ENCODE measurements at places on chromosomes 12 and 14.
A peak's percentile ranks its signal among the peaks of the same experiment; 100 is the strongest.

DNA sequence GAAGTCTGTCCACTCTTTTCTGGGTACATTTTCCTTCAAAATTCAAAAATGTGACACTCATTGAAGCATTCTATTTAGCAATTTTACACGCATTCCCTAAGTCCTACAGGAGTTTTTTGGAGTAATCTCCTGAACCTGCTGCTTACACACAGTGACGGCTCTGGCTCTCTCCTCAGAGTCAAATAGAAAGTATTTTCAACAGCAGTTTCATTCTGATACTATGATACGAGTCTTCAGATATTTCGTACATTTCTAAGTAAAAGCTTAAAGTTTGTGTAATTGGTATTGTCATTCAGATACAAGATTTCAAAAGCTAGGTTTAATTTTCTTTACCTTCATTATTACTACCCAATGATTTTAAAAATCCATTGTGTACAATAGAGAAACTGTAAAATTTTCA is 36.4 kb downstream of the PIWIL1 start:
- no peak for DNase-seq

DNA sequence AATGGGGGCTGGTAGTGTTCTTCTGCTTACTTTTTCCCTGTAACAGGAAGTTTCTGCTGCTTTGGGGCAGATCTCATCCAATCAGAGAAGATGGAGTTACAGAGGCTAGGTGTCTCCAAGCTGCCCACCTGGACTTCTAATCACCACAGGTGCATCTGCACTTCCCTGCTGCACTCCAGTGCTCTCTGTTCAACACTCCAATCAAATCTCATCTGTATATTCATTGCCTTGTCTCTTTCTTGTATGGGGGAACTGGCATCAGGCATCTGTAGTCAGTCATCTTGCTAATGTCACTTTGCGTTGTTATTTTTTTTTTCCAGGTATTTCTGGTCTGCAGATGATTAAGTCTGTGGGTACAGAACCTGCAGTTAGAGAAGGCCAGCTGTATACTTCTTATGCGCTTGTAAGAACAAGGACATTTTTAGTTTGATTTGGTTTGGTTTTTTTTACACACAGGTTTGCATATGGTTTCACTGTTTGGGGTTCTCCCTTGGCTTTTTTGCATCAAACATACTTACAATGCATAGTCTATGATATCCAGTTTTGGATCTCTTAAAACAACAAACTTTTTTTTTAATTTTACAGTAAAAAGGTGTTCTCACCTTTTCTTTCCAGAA is 116.0 kb downstream of the METTL25 start:
- DNase-seq = no peak

DNA sequence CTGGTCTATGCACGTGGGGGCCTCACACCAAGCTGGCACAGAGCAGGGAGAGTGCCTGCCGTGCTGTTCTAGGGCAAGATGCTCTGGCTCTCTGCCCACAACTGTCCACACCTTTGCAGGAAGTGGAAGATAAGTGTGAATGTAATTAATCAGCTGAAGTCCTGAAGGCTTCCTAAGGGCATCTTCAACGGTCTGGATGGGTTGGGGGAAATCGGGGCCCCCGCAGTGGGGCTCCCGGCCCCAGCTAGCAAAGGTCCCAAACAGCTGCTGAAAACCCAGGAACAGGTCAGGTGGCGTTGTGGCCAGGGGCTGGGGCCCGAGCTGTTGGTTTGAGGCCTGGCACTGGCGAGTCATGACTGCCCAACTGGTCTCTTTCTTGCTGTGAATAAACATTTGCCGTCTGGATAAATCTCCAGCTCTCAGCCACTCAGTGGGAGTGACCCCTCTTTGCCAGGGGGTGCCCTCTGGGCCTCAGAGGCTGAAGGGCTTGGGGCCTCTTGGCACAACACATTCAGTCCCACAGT is 6.7 kb upstream of the SLC25A29 start:
- no peak for DNase-seq

- no peak for DNase-seq
These were observed 270.6 kb downstream of the PAWR start for GRCh38 chr12:79420146-79420618.

DNA sequence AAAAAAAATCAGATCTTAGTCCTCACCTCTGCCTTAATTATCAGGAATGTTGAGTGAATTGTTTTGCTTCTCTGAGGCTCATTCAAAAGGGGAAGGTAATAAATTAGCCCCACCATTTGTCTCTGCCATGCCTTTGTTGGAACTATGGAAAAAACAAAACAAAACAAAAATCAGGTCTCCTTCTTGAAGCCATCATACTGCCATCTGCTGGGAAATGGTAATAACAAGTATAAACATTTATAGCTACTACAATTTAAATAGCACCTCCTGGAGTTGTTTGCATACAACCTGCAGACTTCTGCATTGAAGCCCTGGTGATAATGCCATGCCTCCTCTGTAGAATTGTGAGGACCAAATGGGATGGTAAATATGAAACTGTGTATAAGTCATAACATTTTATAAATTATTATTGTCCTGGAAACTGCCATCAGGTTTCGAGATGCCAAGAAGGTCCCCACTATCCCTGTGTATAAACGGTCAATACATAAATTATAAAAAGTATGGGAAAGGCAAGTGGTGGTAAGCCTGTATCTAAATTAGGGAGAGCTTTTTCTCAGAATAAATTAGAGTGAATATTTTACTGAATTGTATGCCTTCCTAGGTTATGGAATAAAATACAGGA is 87.2 kb upstream of the FGD4 start:
- DNase-seq = peak; percentile 29

GRCh38 chr12:6953442-6954315 is 2.5 kb downstream of the PTPN6 start:
- no peak for DNase-seq

DNA sequence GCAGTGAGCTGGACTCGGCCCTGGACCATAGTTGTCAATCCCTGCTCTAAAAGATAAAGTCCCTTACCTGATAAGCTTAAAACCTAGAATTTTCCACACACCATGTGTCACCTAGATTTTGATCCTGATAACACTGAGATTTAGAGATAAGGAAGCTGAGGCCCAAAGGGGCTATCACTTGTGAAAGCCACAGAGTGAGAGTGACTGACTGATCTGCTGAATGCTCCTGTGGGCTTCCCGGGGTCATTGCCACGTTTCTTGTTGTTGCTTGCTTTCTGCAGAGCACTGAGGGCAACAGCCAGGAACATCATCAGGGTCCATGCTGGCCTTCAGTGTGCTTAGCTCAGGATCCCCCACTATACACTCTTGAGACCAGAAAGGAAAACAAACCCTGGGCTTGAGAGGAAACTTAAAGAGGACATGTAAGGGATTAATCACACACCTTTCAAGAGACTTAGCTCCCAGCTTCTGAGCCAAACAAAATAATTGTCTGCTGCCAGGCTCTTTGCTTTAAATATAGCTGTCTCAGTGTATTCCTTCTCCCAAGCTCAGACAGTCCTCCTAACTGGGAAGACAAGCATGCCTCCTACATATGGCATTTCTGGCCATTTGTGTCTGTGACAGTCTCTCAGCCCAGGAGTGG is 82.6 kb upstream of the ARHGAP5 start:
- no peak for DNase-seq

- DNase-seq = no peak
These were observed 92.6 kb downstream of the PDE3A start for GRCh38 chr12:20460956-20461355.

DNA sequence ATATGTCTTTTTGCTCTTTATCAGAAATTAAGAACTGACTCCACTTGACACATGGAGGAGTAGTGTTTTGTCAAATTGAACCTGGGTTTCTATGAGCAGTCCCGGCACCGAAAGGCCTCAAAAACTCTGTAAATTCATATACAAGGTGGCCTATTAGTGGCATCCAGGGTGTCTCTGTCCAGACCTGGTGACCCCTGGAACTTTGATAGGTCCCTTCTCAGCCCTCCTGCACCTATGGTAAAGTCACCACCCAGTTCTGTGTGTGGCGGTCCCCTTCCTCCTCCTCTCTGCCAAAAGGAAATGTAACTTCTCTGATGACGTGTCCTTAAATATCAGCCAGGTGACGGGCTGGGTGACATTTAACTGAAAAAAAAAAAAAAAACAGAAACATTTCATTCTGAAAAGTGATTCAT is 204.0 kb upstream of the FOXN3 start:
- DNase-seq = no peak

DNA sequence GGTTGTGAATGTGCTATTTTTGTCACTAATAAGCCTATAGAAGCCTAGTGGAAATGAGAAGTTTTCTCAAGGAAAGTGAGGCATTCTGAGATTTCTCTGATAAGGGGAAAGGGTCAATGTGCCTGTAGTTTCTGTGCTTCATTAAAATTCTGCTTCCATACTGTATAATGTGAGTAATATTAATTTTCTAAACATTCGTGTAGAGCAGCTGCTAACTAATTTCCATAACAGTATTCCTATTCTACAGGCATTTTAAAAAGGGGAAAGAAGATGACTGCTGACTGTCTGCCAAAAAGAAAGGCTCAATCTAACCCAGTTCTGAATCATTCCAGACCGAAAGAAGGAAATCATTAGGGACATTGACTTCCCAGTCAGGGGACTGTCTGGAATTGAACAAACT is 293.3 kb upstream of the TMPO start:
- DNase-seq = no peak

- no peak for DNase-seq
These were observed 272.7 kb downstream of the AEBP2 start for GRCh38 chr12:19712041-19712440.

GRCh38 chr12:14611640-14612203 is 44.0 kb upstream of the PLBD1 start:
- no peak for DNase-seq

DNA sequence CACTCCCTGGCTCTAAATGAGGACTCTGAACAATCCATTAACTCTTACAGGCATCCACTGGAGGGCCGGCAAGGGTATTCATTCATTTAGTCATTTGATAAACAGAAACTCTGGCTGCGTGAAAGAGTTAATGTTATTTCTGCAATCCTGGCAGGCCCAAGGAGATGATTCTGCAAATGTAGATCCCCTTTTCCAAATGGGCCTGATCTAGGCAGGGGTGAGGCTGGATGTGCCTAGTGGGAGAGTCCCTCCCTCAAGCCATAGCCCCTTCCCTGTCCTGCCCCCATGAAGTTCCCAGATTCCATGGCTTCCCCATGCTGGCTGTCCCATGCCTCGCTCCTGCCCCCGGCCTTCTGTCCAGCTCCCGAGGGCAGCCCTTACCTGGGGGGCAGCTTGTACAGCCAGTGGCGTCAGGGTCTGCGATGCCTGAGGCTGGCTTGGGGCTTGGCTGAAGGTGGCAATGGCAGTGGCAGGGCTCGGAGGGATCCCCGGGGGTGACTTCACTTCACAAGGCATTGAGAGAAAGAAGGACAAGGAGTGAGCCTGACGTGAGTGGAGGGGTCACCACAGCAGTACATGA is 18.4 kb downstream of the POU6F1 start:
- no peak for DNase-seq

- DNase-seq = no peak
These were observed 112.8 kb upstream of the NAP1L1 start for GRCh38 chr12:76197283-76197682.

- no peak for DNase-seq
These were observed 22.0 kb downstream of the TMCC3 start for GRCh38 chr12:94628369-94628768.

DNA sequence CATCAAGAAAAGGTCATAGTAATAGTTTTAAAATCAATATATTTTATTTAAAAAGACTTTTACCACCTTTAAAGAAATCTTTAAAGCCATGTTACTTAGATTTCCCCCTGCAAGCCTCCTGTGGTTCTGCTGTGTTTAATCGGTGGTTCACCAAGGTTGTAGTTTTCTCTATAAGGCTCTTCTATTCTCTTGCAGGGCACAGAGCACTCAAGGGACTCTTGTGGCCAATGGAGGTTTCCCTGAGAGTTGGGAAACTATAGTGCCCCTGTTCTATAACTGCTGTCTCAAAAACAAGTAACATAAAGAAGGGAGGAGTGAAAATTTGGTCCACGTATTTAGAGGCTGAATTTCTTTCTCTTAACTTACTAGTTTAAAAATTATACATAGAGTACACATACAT is 25.0 kb downstream of the DACT1 start:
- DNase-seq = no peak

- DNase-seq = no peak
These were observed 14.3 kb upstream of the PTGER2 start for GRCh38 chr14:52299692-52300278.

DNA sequence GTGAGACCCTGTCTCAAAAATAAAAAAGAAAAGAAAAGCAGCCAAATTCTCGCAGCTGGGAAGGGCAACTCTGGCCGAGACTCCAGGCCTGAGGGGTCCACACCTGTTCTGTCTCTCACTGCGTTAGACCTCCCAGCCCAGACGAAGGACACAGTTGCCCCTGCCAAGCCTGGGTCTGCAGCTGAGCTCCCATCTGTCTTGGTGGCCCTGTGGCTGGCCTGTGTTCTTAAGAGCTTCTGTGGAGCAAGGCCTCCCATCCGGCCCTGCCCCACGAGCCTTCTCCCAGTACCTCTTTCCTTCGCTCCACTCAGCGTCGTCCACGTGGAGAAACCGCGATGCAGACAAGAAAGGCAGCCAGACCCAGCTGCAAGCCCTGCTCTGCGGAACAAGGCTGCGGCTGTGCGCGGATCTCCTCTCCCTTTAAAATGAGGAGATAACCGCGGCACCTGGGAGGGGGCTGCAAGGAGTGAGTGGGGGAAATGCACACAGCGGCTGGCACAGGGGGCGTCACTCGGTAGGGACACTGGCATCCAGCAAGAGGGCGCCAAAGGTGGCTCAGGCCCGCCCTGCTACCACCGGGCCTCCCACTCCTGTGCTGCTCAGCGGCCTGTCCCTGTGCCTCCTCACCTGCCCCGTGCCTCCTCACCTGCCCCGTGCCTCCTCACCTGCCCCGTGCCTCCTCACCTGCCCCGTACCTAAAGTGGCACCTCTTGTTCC is 42.4 kb downstream of the LRRC74A start:
- DNase-seq = no peak

GRCh38 chr12:118418385-118419057 is 42.2 kb downstream of the SUDS3 start:
- DNase-seq = no peak

DNA sequence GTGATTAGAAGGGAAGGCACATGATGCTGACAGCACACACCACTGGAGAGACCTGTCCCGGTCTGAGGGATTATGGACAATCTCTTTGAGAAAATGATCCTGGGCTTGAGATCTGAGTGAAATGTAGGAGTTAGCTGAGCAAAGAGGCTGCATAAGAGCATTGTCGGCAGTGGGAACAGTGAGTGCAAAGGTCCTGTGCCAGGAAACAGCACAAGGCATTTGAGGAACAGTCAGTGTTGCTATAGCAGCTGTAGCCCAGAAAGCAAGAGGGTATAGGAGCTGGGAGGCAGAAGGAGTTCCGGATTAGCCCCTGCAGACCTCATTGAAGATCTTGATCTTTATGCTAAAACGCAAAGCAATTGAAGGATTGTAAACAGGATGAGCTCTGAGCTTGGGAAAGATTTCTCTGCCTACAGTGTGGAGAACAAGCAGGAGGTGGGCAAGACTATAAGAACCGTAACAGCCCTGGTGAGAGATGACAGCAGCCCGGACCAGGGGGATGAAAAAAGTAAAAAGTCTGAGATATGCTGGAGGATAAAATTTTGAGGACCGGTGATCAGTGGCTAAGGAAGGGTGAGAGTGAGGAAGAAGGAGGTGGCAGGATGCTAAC is 28.5 kb downstream of the CFL2 start:
- DNase-seq = no peak

- no peak for DNase-seq
These were observed 244.3 kb upstream of the NOVA1 start for GRCh38 chr14:26841920-26842741.

- DNase-seq = no peak
These were observed 26.2 kb upstream of the GRIN2B start for GRCh38 chr12:14007639-14008038.
